Activated CD4-positive, alpha-beta T cell treated with anti-CD3 and anti-CD28 coated beads, Interleukin-2, amount 50 U/mL, for 24 hours (primary cell): ENCODE measurements at places on chromosomes 2 and 18.

DNA sequence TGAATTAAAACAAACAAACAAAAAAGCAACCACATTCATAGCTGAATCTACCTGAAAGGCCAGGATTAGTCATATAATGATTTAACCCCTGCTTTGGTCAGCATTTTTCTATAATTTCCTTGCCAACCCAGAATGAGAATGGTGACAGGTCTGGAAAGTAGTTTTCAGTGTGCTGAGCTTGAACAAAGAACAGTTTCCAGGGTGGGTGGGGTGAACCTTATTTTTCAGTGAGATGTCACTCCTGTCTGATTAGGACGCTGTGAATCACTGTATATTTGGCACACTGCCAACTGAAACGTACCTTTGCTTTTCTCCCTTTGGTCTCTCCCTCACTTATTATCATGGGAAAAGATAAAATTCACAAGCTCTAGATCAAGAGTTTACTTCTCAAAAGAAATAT lies 35.0 kb upstream of the DSC1 start:
- no peak for DNase-seq

GRCh38 chr2:175293195-175293594 lies 111.7 kb upstream of the ATP5MC3 start:
- DNase-seq, result no peak

GRCh38 chr2:51673628-51674027 lies 641.7 kb upstream of the NRXN1 start:
- no peak for DNase-seq

- DNase-seq, result no peak
Measured at GRCh38 chr2:238964544-238965067, 116.7 kb downstream of the TWIST2 start.

DNA sequence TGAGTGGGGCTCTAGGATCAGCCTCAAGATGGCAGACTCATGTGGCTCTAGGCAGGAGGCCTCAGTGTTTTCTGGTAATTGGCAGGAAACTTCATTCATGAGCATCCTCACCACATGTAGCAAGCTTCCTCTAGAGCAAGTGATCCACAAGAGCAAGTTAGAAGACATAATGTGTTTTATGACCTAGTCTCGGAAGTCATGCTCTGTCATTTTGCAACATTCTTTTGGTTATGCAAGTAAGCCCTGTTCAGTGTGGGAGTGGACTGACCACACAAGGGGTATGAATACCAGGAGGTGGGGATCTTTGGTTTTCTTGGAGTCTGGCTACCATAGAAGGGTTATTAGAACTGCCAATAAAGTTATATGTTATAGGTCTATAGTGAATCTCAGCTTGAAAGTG lies 66.8 kb upstream of the STK39 start:
- DNase-seq, result no peak
